Articular chondrocyte of knee joint (primary cell): ENCODE measurements at places on chromosomes 4 and X. TPM values are rescaled to one million over a fixed set of nuclear protein-coding genes. Genes with fewer than 3 reads are reported as not detected.

Gene POU4F2
- total RNA-seq = not detected in 2 replicates

Gene KDR
- total RNA-seq = 0.13 and 0.43 TPM in 2 replicates

Gene OTUD5
- 27.3 and 27.7 TPM in 2 replicates for total RNA-seq

Gene MAGEC1
- not detected in 2 replicates for total RNA-seq

Gene S100P
- 0.13 TPM in 1 of 2 replicates, not detected in the other for total RNA-seq

Gene NAA11
- total RNA-seq = not detected in 2 replicates

Gene WNK3
- total RNA-seq = 2.2 and 3.0 TPM in 2 replicates
